DMS153 (cell line): ENCODE measurements at places on chromosomes 1 and 21.

GRCh38 chr1:14625572-14625971 is 27.1 kb downstream of the KAZN start:
- no peak for DNase-seq

- DNase-seq = no peak
These were observed 18.9 kb upstream of the SPATC1L start for GRCh38 chr21:46203203-46203600.

- no peak for DNase-seq
These were observed 1065.8 kb upstream of the B3GALT2 start for GRCh38 chr1:194252199-194252598.

GRCh38 chr1:212034516-212035122 is 738 bp downstream of the INTS7 start:
- no peak for DNase-seq

DNA sequence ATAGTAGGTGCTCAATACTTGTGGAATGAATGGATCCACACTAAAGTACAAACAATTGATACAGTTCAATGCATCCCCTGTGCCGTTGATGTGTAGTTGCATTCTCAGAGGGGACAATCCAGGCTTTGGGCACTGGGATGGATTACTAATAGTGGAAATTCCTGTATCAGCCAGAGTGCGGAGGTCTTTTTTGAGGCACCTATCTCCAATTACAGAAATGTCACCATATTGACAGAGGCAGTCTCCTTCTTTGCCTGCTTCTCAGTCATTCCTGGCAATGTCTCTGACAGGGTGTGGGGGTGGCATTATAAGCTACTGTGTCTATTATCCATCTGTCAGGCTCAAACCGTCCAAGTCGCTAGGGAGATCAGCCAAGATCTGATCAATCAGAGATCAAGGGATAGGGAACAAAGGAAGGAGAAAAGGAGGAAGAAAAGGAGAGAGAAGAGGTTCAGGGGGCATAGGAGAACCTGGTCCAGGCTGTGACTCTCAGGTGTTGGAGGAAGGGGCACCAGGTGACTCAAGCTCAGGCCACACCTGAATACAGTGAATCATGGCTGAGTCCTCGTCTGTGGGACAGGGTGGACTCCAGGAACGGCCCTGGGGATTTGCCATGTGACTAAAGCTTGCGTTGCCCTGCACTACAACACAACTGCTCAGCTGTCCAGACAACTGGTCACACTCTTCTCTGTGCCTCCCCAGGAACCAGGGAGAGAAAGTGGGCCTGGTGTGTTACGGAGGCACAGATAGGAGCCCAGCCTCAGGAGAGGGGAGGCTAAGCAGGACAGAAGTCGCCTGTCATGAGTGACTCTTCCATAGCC is 3.4 kb upstream of the LAMB3 start:
- no peak for DNase-seq

DNA sequence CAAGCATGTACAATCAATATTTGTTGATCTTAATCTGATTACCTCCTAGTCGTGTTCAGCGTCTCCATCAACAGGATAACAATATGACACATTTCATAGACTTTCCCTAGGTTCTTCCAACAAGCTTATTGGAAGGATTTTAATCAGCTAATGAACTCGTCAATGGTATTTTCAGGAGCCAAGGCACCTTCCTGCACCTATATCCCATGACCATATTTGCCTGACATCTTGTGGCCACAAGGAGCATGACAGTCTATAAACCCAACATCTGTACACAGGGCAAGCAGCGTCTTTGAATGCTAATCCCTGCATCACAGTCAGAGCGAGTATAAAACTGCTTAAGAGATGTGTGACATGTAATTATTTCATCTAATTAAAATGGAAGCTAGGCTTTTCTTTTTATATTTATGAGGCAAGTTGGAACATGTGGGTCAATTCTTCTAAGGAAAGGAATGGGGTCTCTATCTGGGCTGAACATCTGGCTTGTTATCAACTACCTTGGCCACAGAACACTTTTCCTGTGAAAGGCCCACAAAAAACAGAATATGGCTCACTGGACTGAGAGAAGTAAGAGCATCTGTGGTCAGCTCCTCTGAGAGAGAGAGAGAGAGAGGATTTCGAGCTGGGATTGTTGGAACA is 388.8 kb downstream of the NTNG1 start:
- peak; percentile 40 for DNase-seq

- DNase-seq = no peak
These were observed 78.9 kb downstream of the CD46 start for GRCh38 chr1:207830788-207831187.

DNA sequence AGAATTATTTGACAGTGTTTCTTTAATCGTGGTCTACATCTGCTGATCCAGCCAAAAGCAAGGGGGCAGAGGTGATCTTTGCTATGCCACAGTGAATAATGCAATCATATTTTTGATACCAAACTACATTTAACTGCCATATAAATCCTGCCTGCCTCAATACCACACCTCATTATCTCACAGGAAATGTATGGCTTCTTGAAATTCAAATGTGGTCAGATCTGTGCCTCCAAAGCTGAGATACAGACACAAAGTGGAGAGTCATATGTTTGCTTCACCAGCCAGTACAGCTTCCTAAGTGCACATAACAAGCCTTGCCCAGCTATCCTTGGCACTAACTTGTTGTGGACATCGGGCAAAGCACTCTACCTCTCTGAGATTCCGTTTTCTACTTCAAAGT is 250.0 kb upstream of the NFIA start:
- DNase-seq = no peak
